Tibial nerve (tissue), 4 donors: ENCODE measurements at places on chromosomes 6 and 20.

DNA sequence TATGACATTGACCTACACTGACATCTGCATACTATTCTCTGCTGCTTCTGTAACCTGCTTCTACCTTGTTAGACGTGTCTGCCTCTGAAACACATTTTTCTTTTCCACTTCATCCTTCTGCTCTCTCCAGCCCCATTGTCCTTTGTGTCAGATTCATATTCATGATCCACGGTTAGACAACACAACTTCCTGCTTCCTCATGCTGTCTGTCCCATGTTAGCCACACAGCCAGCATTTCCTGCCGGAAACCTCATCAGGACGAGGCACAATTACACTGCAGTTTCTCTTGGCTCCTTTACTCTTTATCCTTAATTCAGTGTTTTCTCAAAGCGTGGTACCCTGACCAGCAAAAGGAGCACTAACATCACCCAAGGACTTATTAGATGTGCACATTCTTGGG lies 150.2 kb downstream of the TBC1D7 start:
- no peak for DNase-seq
- no peaks in the 10 kb centered on the region for H3K36me3 ChIP-seq
- no peak overlapping the region for H3K4me3 ChIP-seq
- H3K27ac ChIP-seq, result no peak overlapping the region
- H3K27me3 ChIP-seq, result no peaks in the 10 kb centered on the region

DNA sequence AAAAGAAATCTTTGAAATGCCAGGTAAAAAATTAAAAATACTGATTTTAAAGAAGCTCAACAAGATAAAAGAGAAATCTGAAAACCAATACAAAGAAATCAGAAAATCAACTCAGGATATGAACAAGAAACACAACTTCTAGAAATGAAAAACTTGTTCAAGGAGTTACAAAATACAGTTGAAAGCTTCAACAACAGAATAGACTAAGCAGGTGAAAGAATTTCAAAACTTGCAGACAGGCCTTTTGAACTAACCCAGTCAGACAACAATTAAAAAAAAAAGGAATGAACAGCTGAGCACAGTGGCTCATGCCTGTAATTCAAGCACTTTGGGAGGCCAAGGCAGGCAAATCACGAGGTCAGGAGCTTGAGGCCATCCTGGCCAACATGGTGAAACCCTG lies 57.8 kb downstream of the PDSS2 start:
- no peak overlapping the region for H3K4me3 ChIP-seq
- no peaks in the 10 kb centered on the region for H3K4me1 ChIP-seq
- no peak for DNase-seq
- no peak overlapping the region for H3K27ac ChIP-seq
- no peaks in the 10 kb centered on the region for H3K27me3 ChIP-seq

- DNase-seq, result no peak
- H3K27ac ChIP-seq, result no peak overlapping the region
- H3K4me1 ChIP-seq, result no peaks in the 10 kb centered on the region
Measured at GRCh38 chr6:121426686-121427085, 8.8 kb upstream of the GJA1 start.

DNA sequence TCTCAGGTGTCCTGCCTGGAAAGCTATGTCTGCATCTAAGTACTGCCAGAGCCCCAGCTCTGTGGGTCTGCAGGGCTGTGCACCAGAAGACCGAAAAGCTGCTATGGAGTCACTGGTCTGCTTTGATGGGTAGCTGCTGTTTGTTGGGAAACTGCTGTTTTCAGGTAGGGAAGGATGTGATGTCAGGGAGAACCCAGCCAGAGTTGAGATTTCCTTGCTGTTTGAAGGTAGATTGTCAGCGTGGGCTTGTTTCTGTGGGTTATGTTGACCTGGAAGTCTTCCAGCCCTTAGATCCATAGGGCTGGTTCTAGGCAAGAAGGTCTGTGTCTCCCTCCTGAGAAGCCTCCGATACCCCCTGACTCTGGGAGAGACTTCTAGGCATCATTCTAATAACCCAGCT lies 12.2 kb upstream of the SHLD1 start:
- peaks cover 5% of the 10 kb centered on the region for H3K27me3 ChIP-seq
- no peak overlapping the region for H3K4me3 ChIP-seq
- no peak for DNase-seq
- no peaks in the 10 kb centered on the region for H3K4me1 ChIP-seq

DNA sequence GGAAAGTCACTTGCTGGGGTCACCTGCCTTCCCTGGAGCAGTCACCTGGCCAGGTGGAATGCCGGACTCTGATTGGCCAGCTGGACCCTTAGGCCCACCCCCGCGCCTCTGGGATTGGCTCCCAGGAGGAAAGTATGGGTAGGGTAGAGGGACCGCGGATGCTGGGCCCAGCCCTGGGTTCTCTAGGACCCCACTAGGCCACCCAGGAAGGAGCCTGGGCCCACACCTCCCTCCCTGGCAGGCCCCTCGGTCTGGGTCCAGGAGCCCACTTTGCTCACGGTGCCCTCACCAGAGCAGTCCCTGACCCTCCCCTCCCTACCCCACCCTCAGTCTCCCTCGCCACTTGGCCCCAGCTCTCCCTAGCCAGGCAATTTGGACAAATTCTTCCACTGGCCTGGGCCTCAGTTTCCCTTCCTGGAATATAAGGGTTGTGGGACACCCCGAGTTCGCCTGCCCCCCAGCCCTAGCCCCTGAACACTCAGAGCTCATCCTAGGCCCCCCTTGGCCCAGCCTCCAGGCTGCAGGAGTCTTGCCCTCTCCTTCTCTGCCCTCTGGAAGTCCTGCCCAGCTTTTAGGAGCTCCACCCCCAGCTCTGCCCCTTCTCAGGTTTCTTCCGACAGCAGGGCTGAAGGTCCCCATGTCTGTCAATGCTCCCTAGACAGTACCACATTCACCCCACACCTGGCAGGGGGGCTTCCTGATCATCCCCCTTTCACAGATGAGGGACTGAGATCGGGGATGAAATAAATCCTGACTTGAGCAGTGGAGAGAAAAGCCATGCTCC lies 299.6 kb downstream of the TAF4 start:
- no peak overlapping the region for H3K27ac ChIP-seq
- no peaks in the 10 kb centered on the region for H3K27me3 ChIP-seq
- no peak for DNase-seq
- H3K4me1 ChIP-seq, result no peaks in the 10 kb centered on the region
- no peaks in the 10 kb centered on the region for H3K36me3 ChIP-seq

- DNase-seq, result no peak
- H3K4me3 ChIP-seq, result no peak overlapping the region
- H3K4me1 ChIP-seq, result no peaks in the 10 kb centered on the region
- H3K36me3 ChIP-seq, result no peaks in the 10 kb centered on the region
- no peak overlapping the region for H3K27ac ChIP-seq
- peaks cover 41% of the 10 kb centered on the region for H3K27me3 ChIP-seq
Measured at GRCh38 chr20:64105846-64106434, 1.4 kb downstream of the NPBWR2 start.

GRCh38 chr6:28490205-28490890 lies 25.2 kb downstream of the GPX6 start:
- DNase-seq, result no peak
- H3K27ac ChIP-seq, result no peak overlapping the region
- peak overlapping the region; percentile 49 for H3K4me3 ChIP-seq
- no peaks in the 10 kb centered on the region for H3K36me3 ChIP-seq

GRCh38 chr20:49784291-49784690 lies 28.3 kb upstream of the SLC9A8 start:
- H3K4me3 ChIP-seq, result no peak overlapping the region
- H3K27ac ChIP-seq, result no peak overlapping the region
- no peaks in the 10 kb centered on the region for H3K4me1 ChIP-seq
- no peak for DNase-seq

DNA sequence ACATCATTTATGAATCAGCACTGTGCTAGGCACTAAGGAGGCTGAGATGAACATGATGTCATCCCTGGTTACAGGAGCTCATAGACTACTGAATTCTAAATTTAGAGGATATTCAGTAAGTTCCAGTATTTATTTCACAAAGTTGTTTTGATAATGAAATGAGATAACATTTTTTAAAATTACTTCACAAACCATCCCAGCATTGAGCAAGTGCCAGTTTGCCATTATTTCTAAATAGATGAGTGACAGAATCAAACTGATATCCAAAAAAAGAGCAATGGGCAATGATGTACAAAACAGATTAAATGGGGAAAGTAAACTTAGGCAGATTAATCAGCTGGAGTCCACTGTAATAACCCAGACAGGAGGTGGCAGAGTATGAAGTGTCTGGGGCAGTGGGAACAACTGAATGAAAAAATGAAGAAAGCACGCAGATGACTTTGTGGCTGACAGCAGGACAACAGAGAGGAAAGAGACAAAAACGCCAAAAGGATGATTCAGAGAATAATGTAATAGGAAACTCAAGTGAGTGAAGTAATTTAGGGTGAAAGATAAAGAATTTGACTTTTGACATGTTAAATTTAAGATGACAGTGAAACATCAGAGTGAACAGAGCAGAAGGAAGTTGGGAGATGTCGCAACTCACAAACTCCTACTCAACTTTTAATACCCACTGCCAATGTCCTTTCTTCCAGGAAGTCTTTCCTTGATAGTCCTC lies 70.2 kb downstream of the RCAN2 start:
- H3K4me3 ChIP-seq, result no peak overlapping the region
- no peaks in the 10 kb centered on the region for H3K27me3 ChIP-seq
- H3K36me3 ChIP-seq, result no peaks in the 10 kb centered on the region
- H3K4me1 ChIP-seq, result no peaks in the 10 kb centered on the region
- no peak for DNase-seq
- H3K27ac ChIP-seq, result no peak overlapping the region

DNA sequence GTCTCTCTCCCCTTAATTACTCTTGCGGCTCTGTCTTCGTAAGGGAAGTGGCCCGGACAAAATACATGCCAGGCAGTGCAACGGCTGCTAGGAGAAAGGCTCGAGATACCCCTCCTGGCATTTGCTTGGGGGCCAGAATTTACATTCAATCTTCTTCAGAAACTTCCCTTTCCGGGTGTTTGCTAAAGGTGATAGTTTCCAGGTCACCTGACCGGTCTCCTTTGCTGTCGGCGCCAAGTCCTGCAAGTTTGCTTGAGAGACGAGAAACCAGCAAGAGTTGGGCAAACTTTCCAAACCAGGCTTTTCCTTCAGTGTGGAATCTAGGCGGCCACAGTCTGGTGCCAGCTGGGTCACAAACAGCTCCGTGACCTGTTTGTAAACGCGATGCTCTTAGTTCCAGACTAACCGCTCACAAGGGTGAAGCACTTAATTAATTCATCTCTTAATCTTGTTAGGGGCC lies 563 bp upstream of the SRSF3 start:
- H3K27me3 ChIP-seq, result no peaks in the 10 kb centered on the region
- peak overlapping the region; percentile 76 for H3K4me3 ChIP-seq
- H3K36me3 ChIP-seq, result no peaks in the 10 kb centered on the region
- no peaks in the 10 kb centered on the region for H3K4me1 ChIP-seq
- DNase-seq, result peak; percentile 61

DNA sequence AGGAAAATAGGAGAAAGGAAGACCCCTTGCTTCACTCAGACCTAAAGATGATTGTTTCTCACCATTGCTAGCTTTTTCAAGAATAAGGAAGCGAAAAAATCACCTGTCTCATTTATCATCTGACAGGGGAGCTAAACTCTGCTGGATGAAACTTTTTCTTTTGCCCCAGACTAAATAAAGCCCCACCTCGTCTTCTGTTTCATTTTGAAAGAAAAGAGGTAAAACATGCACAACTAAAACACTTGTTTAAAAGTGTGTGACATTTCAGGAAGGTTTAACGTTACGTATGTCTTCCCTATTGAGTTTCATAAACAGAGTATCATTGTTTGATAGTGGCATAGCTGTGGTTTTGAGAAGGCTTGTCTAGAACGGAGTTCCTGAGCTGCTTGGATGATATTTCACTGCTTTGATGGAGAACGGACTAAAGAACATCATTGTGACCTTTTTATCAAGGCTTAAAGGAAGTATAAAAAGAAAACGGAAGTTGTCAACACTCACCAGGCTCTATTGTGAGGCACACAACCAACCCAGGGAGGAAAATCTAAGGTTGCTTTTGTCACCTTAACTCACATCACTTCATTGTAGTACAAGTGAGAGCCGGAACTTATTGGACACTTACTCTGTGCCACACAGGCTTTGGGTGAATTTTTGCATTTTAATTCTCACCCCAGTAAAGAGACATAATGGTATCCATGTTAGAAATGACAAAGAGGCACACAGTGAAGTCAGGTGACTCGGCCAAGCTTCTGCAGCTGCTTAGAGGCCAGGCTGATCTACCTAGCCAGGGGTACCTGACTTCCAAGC lies 29.5 kb downstream of the TSHZ2 start:
- H3K27me3 ChIP-seq, result no peaks in the 10 kb centered on the region
- peak overlapping the region; percentile 24 for H3K27ac ChIP-seq
- H3K4me3 ChIP-seq, result no peak overlapping the region
- no peaks in the 10 kb centered on the region for H3K36me3 ChIP-seq

DNA sequence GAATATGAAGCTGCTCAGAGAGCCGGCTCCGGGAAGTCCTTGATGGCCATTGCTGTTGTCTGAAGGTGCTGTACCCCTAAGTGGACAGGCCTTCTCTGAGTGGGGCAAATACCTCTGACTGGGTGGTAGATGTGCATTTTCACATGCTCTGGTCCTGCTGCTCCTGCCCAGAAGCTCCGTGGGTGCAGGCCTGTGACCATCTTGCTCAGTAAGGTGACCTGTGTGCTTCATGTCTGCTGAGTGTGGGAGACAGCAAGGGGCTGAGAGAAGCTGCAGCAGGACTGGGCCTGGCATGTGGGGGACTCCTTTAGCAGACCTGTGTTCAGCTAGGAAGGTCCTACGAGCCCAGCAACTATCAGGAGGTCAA lies 5.0 kb downstream of the SPATA2 start:
- DNase-seq, result no peak
- no peak overlapping the region for H3K4me3 ChIP-seq
- peak overlapping the region; percentile 47 for H3K27ac ChIP-seq
- no peaks in the 10 kb centered on the region for H3K27me3 ChIP-seq
- no peaks in the 10 kb centered on the region for H3K36me3 ChIP-seq

DNA sequence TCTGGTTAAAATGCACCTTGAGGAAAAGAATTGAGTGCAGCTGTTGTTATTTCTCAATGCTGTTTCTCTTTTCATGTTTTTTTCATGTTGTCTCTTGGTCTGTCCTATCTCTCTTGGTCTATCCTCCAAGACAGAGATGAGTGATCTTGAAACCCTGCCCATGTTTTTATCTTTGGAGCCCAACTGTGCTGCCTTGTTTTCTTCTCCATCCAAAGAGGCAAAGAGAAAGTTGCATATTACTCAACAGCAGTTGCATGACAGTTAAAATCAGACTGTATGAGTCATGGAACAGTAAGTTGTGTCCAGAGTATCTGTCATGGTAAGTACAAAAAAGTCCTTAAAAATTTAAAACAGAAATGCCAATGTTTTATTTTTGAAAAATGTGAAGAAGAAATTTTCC lies 26.2 kb downstream of the BCAS1 start:
- H3K27me3 ChIP-seq, result no peaks in the 10 kb centered on the region
- no peak overlapping the region for H3K4me3 ChIP-seq
- H3K36me3 ChIP-seq, result no peaks in the 10 kb centered on the region
- no peak for DNase-seq
- H3K4me1 ChIP-seq, result no peaks in the 10 kb centered on the region

- H3K36me3 ChIP-seq, result no peaks in the 10 kb centered on the region
- H3K4me1 ChIP-seq, result no peaks in the 10 kb centered on the region
- DNase-seq, result no peak
- no peaks in the 10 kb centered on the region for H3K27me3 ChIP-seq
Measured at GRCh38 chr6:91149956-91150705, 563.3 kb upstream of the MAP3K7 start.
